ENCODE measurements at places on chromosomes 11 and 22.
A peak's percentile ranks its signal among the peaks of the same experiment; 100 is the strongest.

DNA sequence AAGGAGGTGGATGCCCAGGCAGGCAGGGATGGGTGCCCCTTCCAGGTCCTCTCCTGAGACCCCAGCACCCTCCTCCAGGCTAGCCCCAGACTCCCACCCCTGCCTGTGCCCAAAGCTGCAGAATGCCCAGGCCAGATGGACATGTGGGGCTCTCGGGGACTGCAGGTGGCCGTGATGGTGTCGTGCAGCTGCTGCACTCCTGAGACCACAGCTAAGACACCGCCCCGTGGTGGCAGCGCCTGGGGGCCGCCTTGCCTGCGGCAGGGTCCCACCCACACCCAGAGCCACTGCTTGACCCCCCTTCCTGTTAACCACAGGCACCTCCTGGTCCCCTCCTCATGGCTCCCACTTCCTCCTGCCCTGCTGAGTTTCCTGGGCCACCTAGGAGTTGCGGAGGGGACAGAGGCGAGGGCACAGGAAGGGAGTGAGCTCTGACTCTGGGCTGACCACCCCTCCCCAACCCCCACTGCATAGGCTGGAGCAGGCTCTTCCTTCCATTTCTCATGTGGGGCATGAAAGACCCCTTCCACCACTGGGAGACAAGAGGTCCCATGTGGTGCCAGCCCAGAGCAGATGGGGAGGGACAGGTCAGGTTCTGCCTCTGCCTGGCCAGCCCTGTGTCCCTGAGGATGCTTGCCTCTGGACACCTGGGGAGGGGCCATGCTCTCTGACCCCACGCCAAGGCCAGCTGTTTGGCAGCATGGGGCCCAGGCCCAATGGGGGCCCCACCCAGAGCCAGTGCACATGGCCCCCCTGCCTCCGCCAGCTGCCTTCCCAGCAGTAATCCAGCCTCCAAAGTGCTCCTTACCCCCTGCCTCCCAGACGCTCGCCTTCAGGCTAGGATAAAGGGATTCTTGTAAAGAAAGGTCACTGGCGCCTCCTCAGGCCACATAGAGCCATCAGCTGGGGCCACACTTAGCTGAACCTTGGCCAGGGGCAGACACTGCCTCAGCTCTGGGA, 29.3 kb downstream of the OSBPL5 start:
- DNase-seq, result no peak

- no peak for DNase-seq
Measured at GRCh38 chr11:126765196-126765595, 235.4 kb downstream of the KIRREL3 start.

GRCh38 chr11:128222245-128222884, 365.0 kb downstream of the ETS1 start:
- DNase-seq, result no peak

- DNase-seq, result no peak
Measured at GRCh38 chr22:20567371-20567847, 60.0 kb downstream of the MED15 start.

DNA sequence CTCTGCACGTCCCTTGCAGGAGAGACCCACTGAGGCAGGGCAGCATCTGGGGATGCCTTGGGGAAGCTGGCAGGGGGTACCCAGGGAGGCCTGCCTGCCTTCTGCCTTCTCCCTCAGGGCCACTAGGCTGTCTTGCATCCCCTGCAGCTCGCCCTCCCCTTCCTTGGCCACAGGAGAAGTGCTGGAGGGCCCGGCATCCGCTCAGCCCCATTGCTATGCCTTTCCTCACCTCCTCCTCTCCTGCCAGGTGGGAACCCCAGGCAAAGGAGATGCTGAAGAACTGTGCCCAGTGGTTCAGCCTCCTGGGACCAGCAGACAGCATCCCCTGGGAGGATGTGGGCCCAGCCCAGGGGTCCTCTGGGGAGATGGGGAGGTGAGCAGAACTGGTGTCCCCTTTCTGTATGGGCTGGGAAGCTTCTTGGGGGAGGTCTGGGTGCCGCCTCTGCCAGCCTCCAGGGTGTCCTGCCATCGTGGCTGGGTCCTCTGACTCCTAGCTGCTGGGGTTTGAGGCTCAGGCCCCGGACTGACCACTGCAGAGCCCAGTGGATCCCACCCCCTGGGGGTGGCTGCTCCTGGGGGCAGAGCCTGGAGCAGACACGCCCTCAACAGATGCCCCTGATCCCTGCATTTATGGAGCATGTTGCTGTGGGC, 20.6 kb downstream of the MRGPRG start:
- no peak for DNase-seq

DNA sequence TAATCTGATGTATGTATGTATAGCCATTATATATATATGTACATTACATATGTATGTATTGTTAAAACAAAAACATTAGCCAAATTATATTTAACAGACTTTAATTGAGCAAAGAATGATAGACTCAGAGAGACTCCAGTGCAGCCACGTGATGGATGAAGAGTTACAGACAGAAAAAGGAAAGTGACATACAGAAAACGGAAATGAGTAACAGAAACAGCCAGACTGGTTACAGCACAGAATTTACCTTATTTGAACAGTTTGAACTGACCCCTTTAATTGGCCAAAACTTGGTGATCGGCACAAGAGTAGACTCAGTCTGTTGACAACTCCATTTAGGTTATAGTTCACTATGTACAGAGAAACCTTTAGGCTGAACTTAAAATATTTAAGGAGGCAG, 35.0 kb downstream of the CHORDC1 start:
- DNase-seq, result no peak

- no peak for DNase-seq
Measured at GRCh38 chr11:44250421-44250820, 59.5 kb downstream of the ALX4 start.

DNA sequence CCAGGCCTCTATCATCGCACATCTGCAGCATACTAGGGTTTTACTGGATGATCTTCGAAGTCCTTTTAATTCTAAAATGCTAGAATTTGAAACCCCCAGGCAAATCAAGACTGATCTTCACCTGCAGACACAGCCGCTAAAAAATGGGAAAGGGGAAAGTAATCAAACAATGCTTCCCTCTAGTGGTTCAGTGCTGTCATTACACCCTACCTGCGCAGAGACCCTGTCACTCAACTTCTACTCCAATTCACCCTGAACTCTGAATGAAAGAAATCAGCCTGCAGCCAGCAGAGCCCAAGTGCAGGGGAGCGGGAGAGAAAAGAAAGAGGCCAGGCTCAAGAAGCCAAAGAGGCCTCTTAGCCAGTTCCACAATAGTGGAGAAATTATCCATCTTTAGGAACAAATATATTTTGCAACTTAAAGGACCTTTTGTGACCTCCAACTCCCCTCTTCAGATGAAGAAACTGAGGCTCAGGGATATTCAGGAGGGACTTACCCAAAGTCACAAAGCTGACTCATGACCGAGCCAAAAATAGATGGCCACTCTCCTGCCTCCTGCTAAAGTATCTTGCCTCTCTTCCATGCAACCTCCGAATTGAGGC, 33.0 kb downstream of the SERGEF start:
- peak; percentile 30 for DNase-seq

DNA sequence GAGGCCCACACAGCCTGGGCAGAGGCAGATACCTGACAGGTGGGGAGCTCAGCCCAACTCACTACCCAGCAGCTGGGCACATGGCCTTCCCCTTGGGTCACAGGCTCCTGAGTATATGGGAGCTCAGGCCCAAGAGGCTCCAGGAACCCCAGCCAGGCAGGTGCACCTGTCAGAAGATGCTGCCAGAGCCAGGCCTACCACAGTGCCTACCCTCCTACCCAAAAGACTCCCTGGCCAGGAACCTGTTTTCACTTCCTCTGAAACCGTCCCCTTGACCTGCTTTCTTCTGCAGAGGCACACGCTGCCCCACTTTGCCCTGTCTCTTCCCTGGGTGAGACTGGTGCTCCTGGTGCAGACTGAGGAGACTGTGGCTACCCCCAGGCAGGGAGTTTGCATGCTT, 2.9 kb downstream of the CHID1 start:
- no peak for DNase-seq

GRCh38 chr11:116840224-116840745, 2.9 kb upstream of the APOA1 start:
- no peak for DNase-seq

- no peak for DNase-seq
Measured at GRCh38 chr11:64074239-64074638, 38.5 kb downstream of the FLRT1 start.

DNA sequence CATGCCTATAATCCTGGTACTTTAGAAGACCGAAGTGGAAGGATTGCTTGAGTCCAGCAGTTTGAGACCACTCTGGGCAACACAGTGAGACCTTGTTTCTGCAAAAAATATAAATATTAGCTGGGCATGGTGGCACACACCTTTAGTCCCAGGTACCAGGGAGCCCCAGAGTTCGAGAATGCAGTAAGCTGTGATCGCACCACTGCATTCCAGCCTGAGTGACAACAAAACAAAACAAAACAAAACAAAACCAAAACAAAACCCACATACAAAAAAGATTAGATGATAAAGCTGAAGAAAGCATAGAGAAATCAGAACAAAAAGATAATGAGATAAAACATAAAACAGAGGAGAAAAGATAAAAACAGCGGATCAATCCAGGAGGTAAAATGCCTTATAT, 62.1 kb downstream of the TCF20 start:
- DNase-seq, result no peak

DNA sequence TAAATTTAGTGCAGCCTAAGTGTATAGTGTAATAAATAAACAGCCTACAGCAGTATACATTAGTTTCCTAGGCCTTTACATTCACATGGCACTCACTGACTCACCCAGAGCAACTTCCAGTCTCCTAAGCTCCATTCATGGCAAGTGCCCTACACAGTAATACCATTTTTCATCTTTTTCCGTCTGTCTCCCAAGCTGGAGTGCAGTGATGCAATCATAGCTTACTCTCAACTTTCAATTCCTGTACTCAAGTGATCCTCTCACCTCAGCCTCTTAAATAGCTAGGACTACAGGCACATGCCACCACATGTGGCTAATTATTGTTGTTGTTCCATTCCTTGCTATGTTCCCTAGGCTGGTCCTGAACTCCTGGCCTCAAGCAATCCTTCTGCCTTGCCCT, 54.4 kb downstream of the FCHSD2 start:
- DNase-seq, result no peak

- no peak for DNase-seq
Measured at GRCh38 chr11:72079819-72080325, 470 bp downstream of the NUMA1 start.

Measured in cerebellar nuclear complex (tissue), 1 donor.